Activated CD8-positive, alpha-beta memory T cell treated with anti-CD3 and anti-CD28 coated beads for 48 hours (primary cell): ENCODE measurements at places on chromosomes 1 and 21.

GRCh38 chr1:20670936-20671335 is 9.8 kb upstream of the DDOST start:
- DNase-seq = no peak

- no peak for DNase-seq
These were observed 50.3 kb downstream of the USP24 start for GRCh38 chr1:55164906-55165305.

DNA sequence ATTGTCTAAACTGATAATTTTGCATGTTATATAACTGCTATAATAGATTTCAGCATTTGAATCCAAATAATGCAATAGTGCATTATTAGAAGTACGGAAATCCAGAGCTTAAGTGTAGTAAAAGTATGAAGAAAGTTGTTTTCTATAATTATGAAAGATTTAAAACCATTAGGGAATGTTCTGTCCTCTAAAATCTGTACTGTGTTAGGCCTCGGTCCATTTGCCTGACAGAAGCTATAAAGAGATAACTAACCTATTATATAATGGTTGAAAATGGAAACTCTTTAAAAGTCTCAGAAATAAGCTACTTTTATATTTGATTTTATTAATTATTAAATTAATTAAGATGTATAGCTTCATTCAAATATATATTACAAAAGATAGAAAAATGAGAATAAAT is 16.2 kb upstream of the RGS2 start:
- no peak for DNase-seq

DNA sequence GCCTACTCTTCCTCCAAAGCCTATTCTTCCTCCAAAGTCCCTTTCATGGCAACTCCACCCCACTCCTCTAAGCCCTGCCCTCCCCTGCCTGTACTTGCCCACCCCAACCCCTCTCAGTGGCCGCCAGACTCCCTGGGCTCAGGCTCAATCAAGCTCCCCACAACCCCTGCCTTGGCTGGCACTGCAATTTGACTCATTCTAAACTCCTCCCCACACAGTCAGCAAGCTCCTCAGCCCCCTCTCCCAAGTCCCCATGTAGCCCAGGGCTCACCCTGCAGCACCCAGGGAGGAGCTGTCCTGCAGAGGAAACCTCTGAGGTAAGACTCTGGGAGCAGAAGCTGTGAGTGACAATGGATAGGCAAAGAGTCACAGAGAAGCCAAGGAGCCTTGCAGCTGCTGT is 3.6 kb upstream of the VSIG8 start:
- no peak for DNase-seq

DNA sequence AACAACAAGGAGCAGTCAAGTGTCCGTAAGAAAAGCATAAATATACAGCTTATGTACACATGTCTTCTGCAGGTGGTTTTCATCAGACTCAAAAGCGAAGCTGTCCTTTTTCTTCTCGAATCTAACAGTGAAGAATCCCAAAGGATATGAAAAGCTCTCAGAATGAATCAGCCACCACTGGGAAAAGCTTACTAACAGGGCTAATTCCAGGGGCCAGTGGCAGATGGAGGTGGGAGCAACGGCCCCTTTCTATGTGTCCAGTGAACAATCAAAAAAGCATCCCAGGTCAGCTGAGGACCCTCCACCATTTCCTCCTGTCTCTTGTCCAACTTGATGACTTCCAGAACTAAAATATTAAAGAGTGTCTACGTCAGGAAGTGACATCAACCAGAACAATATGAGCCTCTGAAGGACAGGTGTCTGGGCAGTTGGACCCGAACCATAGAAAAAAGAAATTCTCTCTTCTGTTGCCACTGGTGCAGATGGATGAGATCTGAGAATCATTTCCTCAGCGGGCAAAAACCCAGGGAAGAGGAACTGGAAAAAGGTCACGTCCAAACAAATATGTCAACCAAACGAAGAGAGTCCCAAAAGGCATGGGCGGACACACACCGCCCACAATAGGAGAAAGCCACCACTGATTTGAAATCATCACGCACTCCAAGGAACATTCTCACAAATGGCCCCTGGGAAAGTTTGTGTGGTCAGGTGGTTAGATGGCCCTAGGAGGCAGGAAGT is 70.4 kb upstream of the TIAM1 start:
- no peak for DNase-seq

GRCh38 chr1:50971748-50972305 is 1.8 kb downstream of the CDKN2C start:
- no peak for DNase-seq

DNA sequence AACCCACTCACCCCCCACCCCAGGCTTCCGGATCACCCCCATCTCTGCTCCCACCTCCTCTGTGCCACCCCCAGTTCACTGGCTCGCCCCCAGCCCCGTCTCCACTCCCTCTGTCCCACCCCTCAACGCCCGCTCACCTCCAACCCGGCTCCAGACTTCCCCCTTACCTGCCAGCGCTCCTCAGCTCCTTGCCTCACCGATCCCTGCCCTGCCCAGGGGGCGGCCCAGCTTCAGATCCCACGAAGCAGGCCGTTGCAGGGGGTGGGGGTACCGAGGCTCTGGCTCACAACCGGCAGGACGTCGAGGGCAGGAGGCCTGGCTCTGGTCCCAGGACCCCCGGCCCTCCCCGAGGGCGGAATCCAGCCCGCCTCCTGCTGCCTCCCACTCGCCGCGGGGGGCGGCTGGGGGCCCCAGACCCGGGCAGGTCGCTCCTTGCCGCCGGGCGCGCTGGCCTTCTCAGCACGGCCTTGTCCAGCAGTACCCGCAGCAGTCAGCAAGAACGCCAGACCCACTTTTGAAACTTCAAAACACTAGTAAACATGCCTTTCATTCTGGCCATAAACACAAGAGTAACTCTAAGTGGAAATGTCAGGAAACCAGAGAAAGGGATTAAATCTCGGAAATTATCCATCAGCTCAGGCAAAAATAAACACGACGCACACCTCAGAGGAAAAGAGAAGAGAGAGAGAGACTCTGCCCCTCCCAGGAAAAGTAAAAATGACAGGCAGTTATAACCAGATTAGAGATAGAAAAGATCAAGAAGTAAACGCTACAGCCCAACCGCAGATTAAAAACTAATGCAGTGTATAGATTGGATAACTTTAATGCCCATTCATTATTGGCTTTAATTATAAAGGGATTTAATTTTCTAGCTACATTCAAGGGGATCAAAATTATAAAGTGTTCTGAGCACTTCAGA is 1.0 kb upstream of the FAM89A start:
- no peak for DNase-seq

DNA sequence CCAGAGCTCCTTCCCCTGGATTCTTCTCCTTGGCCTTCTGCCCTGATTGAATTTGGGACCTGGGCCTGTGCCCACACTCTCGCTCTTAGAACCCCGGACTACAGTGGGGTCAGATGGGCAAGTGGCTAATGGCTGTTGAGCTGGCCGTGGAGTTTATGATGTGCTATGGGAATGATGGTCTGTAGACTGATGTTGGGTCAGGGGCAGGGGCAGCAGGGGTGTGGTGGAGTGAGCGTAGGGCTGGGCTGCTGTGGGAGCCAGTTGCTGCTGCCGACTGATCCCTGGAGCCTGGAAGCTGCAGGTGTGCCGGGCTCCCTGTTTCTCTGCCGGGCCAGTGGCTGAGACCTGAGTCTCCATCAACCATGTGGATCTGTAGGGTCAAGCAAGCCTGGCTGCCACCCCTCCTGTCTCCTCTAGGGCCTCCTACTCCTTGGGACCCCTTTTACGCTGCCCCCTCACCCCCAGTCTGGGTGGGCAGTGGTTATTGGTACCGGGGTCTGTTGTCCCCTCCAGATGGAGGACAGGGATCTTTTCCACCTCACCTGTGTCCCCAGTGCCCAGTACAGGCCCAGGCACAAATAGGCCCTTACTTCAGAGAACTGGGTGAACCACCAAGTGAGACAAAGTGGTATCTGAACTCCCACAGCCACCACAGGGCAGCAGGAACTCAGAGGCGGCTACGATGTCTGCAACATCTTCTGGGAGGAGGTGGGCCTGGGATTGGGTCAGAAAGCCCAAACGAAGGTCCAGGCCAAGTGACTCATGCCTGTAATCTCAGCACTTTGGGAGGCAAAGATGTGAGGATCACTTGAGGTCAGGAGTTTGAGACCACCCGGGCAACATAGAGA is 5.1 kb downstream of the PODN start:
- DNase-seq = no peak

DNA sequence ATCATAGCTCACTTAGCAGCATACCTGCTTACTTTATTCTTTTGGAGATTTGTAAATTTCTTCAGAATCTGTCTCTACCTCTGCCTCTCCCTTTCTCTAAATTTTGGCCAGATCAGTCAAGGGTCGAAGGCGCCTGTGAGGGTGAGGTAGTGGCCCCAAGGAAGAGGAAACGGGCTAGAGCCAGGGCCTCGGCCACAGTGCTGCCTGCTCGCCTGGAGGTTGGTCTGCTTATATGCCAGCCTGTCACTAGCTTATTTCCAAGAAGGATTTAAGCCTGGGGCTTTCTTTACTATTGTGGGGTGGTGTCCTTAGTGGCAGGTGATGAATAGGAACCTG is 19.6 kb downstream of the PEX14 start:
- DNase-seq = no peak

DNA sequence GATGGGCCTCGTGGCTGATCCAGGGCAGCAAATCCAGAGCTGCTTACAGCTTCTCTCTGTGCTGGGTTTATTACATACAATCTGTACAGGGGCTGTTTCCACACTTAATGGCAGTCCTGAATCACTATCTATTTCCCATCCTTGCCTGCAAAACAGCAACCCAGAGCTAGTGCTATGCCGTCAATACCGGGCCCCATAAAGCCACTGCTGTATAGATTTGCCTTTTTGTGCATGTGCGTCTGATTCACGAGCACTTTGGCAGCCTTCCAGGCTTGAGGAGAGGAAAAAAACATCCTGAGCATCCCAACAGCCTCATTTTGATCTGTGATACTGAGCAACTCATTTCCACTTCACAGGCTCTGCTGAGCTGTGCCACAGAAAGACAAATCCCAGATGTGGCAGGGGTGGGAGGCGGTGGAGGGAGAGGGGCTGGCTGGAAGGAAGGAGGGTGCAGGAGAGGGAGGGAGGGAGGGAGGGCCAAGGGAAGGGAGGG is 65.2 kb upstream of the TARBP1 start:
- DNase-seq = no peak

DNA sequence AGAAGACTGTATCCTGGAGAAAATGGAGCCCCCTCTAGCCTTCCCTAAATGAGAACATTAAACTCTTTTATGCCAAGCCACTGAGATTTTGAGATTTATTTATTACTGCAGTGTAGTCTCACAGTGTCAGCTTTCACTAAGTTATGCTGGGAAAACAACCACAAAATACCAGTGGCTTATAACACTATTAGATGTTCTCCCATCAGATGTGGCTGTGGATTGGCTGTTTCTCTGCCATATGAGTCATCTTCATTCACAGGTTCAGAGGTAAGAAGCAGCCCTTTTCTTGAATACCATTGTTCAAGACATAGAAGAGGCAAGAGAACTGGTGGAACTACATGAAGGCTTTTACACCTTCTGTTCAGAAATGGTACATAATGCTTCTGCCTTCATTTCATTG is 32.1 kb upstream of the ST6GALNAC5 start:
- no peak for DNase-seq

DNA sequence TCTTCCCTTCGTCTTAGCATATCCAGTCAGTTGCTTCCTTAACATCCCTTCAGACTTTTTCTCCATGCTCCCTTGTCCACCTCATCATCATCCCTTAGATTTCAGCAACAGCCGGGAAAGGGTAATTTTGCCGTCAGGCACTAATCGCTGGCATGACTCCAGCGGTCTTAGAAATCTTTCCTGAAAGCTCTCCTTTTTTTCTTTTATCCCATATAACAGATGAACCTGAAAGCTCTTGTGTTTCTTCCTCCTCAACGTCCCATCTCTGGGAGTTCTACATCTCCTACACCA is 10.4 kb upstream of the BOLA1 start:
- no peak for DNase-seq

DNA sequence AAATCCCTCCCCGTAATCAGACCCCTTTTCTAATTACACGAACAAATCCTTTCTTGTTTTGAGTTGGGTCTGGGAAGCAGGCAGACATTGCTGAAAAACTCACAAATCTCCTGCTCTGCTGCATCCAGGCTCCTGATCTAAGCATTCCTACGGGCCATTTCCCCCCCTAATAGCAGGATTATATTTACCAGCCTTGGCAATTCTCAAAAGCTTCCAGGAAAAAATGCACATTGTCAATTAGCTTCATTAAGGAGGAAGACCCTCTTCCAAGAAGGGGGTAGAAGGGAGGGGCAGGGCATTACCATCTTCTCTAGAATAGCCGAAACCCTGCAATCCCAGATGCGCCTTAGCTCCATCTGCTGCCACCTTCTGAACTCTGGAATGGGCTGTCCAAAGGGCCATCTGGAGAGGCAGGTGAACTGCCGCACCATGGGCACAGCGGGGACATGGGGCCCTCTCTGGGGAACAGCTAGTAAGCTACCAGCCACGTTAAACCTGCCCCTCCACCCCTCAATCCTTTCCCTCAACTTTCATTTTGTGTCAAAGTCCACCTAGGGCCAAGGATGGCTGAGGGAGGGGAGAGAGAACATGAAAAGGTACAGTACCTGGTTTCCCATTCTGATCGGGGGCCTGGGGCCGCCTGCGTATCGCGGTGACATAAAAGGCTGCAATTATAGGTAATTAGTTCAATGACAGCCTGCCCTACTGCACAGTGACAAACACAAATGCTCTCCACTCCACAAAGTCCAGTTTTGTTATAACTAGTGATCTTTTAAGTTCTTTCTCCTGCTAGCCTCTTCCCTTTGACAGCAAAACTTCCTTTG is 56.8 kb downstream of the MRPL37 start:
- no peak for DNase-seq

GRCh38 chr1:117636637-117637425 is 31.0 kb downstream of the TENT5C start:
- no peak for DNase-seq

- no peak for DNase-seq
These were observed 5.7 kb upstream of the IFFO2 start for GRCh38 chr1:18962121-18962721.

- no peak for DNase-seq
These were observed 68.5 kb downstream of the HHAT start for GRCh38 chr1:210397252-210397651.

DNA sequence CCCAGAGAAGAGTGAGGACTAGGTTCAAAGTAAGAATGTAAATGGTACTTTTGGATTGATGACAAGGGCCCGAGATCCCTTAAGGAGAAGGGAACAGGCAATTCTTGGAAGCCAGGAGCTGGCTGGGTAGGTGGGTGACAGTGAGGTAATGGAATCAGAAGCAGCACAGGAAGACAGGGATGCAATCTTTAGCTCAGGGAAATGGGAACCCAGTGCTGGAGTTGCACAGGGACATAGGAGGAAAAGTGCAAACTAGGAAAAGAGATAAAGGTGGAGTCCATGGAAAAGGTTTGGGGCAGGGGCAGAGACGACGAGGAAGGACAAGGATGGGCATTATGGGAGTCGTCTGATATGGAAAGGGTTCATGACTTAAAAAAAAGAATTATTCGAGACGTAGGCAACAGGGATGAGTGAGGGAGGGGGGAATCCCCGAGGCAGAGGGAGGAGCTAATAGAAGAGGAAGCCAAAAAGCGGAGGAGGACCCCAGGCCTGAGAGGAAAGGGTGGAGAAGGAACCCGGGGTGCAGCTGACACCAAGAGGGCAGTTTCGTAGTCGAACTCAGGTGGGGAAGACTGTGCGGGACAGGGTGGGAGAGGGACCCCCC is 495 bp downstream of the PI4KB start:
- no peak for DNase-seq

- no peak for DNase-seq
These were observed 22.4 kb upstream of the SYNC start for GRCh38 chr1:32724678-32725614.
